Adrenal gland (tissue), 19 donors: ENCODE measurements at places on chromosomes 6 and 20. TPM values are rescaled to one million over a fixed set of nuclear protein-coding genes. Genes with fewer than 3 reads are reported as not detected.

- no peaks in the 10 kb centered on the region for H3K27me3 ChIP-seq
- H3K36me3 ChIP-seq: no peaks in the 10 kb centered on the region
- no peak overlapping the region for H3K27ac ChIP-seq
- DNase-seq: no peak
- no peaks in the 10 kb centered on the region for H3K4me1 ChIP-seq
These were observed 323.1 kb downstream of the HDGFL1 start for GRCh38 chr6:22892452-22892851.

Gene BPIFB1
- polyA plus RNA-seq: 0.07 TPM

Gene HLA-DRB1
- 69.2 TPM for polyA plus RNA-seq

Gene MEI4
- polyA plus RNA-seq: 1.6 TPM

DNA sequence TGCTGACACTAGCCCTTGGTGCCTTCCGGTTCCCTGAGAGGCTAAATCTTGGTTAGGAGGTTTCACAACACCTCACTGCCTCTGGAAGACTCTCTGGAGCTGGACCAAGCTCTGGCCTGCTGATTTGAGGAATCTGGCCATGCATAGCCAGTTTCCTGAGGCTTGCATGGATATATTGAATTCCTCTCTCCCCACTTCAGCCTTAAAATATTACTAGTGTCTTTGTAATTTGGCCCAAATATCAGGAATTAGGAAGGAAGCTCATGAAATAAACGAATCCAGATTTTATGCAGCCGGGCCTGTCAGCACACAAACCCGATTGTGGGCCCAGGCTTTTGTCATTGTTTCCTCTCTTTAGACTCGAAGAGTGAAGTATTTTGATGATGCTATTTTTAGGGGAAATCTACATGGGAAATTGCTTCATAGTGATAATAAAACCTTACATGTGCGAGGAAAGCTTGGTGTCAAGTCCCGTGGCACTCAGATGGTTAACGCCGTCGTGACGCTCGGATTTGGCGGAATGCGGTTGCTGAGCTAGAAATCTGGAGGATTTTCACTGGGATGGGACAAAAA lies 144.4 kb downstream of the PHACTR3 start:
- H3K4me3 ChIP-seq: no peak overlapping the region
- H3K27me3 ChIP-seq: peaks cover 25% of the 10 kb centered on the region
- DNase-seq: peak; percentile 8
- peaks cover 6% of the 10 kb centered on the region for H3K4me1 ChIP-seq
- no peaks in the 10 kb centered on the region for H3K36me3 ChIP-seq

Gene EMILIN3
- polyA plus RNA-seq: 0.42 TPM

GRCh38 chr6:147873816-147874215 lies 365.3 kb downstream of the SAMD5 start:
- no peak overlapping the region for H3K4me3 ChIP-seq
- H3K36me3 ChIP-seq: no peaks in the 10 kb centered on the region
- no peaks in the 10 kb centered on the region for H3K27me3 ChIP-seq
- no peak overlapping the region for H3K27ac ChIP-seq

DNA sequence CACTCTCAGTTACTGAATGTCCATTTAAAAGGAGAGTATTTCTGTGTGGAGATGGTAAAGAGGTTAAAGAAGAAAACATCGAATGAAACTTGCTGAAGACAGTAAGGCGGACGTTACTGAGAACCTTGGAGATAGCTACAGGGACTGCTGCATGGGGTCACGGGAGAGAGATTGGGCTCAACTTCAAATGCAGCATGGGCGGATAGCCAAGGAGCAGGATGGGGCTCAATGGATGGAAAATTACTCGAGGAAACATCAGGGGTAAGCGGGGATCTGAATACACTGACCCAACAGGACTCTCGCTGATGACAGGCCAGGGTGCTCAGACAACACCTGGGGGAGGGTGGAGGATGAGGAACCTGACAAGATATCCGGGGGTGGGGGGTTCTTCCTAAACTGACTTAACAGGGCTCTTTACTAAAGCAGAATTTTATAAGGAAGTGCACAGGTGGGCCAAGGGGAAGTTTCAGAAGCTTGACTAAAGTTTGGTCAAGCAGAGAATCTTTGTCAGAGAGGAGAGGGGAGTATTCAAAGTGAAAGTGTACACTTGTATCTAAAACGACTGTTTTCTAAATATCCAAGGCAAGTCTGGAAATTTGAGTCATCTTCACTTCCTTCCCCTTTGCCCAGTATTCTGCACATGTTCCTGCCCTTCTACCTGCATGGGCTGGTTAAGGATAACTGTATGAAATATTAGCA lies 22.8 kb downstream of the ECT2L start:
- H3K27me3 ChIP-seq: no peaks in the 10 kb centered on the region
- no peak overlapping the region for H3K27ac ChIP-seq
- no peak overlapping the region for H3K4me3 ChIP-seq
- no peak for DNase-seq

Gene HTR1E
- not detected for polyA plus RNA-seq

DNA sequence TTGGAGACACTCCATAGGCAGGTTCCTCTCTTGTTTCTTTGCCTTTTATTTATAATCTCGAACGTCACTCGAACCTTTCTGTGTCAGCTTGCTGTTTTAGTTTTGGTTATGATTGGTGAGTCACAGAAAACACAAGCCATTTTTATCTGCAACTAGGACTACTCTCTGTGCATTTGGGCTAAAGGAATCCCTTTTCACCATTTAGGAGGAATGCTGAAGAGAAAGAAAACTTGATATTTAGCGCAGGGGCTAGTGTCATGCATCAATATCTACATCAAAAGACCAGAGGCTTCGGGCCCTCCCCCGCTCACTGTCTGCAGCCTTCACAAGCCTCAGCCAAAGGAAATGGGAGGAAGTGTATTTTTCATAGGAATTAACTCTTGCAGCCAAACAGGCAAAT lies 507.8 kb upstream of the CITED2 start:
- peak overlapping the region; percentile 11 for H3K4me3 ChIP-seq
- H3K27ac ChIP-seq: peak overlapping the region; percentile 28
- no peak for DNase-seq
- H3K4me1 ChIP-seq: peaks cover 19% of the 10 kb centered on the region
- no peaks in the 10 kb centered on the region for H3K36me3 ChIP-seq

DNA sequence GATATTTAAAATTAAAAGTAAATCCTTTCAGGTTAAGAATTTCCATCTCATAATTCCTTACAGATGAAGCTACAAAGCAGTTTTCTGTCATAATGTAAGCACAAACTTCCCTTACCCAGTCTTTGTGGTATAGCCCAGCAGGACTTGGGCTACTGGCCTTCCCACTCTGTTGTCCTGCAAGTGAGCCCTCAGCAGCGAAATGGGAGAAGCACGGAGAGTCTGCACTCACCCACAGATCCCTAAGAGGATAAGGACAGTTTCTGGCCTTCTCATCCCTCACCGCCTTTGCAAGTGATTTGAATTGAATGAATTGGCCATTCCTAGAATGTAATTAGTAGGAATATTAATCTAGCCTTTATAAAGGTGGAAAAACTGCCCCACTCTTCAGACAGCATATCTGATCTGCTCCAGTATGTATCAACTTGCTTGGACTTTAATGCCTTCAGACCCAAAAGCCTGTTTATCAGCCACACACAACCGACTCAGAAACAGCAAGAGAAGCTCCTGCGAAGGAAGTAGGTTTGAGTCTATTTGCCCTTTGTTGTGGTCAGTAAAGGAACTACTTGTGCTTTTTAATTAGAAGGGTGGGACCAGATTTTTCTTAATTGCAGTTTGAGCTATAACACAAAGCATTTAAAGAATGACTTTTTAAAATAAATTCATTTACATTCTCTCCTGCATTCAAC lies 29.9 kb upstream of the PRDM1 start:
- no peaks in the 10 kb centered on the region for H3K4me1 ChIP-seq
- H3K27ac ChIP-seq: no peak overlapping the region
- no peak overlapping the region for H3K4me3 ChIP-seq
- no peaks in the 10 kb centered on the region for H3K36me3 ChIP-seq
- no peaks in the 10 kb centered on the region for H3K27me3 ChIP-seq
- no peak for DNase-seq

GRCh38 chr6:97674802-97675201 lies 391.8 kb upstream of the MMS22L start:
- no peak overlapping the region for H3K27ac ChIP-seq
- H3K27me3 ChIP-seq: no peaks in the 10 kb centered on the region
- no peak for DNase-seq
- H3K4me3 ChIP-seq: no peak overlapping the region
- no peaks in the 10 kb centered on the region for H3K36me3 ChIP-seq

GRCh38 chr6:64081453-64081852 lies 445.9 kb downstream of the PHF3 start:
- no peak overlapping the region for H3K4me3 ChIP-seq
- no peaks in the 10 kb centered on the region for H3K4me1 ChIP-seq
- no peaks in the 10 kb centered on the region for H3K36me3 ChIP-seq

GRCh38 chr6:139378882-139379341 lies 4.5 kb upstream of the CITED2 start:
- no peak overlapping the region for H3K27ac ChIP-seq
- H3K4me3 ChIP-seq: no peak overlapping the region
- no peaks in the 10 kb centered on the region for H3K36me3 ChIP-seq
- H3K4me1 ChIP-seq: peaks cover 3% of the 10 kb centered on the region

DNA sequence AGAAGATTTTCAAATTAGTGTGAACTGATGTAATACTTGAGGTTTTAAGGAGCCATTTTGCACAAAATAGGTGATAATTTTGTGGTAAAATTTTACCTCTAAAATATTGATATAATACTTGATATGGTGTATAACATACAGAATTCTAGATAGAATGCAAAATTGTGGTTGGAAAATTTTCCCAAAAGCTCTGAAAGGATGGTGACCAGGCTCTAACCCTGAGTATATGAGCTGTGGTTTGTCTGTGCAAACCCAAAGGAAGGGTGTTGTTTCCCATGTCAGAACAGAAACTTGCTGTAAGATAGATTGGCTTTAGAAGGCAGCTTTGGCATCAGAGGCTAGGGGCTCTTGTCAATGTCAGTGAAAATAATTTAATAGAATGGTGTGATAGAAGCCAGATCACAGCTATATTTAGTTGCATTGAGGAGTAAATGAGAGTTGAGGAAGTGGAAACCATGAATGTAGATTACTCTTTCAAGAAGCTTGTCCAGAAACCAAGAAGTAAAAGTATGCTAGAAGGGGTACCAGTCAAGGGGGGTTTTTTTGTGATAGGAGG lies 257.7 kb downstream of the FARS2 start:
- no peak for DNase-seq
- no peaks in the 10 kb centered on the region for H3K4me1 ChIP-seq
- no peaks in the 10 kb centered on the region for H3K36me3 ChIP-seq

DNA sequence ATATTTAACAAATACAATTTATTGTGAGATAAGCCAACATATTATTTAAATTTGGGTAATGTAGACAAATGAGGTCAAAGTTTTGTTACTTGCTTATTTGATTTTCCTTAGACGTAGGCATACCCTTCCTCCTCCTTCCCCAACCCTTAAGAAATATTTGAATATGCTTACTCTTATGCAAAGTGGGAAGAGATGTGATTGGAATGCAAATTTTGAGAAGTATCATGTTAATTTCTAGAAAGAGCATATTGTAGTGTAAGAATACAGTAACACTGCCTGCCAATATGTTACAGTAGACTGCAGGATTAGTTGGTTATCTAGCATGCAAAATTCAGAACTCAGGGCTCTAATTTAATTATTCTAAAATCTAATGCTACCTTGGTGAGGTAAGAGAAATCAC lies 32.9 kb downstream of the CRISP1 start:
- no peaks in the 10 kb centered on the region for H3K4me1 ChIP-seq
- H3K4me3 ChIP-seq: no peak overlapping the region
- H3K27ac ChIP-seq: no peak overlapping the region
- no peaks in the 10 kb centered on the region for H3K36me3 ChIP-seq

DNA sequence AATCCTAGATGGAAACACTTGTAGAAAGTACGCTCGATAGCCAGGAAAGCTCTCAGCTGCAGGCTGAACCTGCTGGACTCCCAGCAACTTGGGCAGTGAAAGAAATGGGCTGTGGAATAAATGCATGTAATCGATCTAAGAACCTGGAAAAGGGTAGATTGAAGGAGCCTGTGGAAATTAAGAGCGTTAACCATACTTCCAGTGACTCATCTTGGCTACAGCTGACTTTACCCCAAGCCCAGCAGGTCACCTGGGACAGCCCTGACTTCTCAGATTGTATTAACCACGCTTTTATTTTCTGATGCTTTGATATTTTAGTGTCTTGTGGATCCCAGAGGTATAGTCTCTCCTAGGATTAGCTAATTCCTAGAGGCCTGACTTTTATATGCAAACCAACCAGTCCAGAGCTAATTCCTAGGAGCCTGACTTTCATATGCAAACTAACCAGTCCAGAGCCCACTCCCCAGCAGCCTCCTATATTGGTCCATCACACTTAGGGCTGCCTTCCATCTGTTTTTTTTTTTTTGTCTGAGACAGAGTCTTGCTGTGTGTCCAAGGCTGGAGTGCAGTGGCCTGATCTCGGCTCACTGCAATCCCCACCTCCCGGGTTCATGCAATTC lies 86.3 kb downstream of the GMPR start:
- no peak overlapping the region for H3K27ac ChIP-seq
- H3K36me3 ChIP-seq: no peaks in the 10 kb centered on the region
- DNase-seq: no peak
- peaks cover 9% of the 10 kb centered on the region for H3K4me1 ChIP-seq
- H3K4me3 ChIP-seq: no peak overlapping the region

Gene PNPLA1
- polyA plus RNA-seq: 0.30 TPM
